ENCODE measurements at places on chromosomes 16 and 17.

- DNase-seq = no peak
Observed at GRCh38 chr16:87170310-87170709, 146.9 kb downstream of the C16orf95 start.

DNA sequence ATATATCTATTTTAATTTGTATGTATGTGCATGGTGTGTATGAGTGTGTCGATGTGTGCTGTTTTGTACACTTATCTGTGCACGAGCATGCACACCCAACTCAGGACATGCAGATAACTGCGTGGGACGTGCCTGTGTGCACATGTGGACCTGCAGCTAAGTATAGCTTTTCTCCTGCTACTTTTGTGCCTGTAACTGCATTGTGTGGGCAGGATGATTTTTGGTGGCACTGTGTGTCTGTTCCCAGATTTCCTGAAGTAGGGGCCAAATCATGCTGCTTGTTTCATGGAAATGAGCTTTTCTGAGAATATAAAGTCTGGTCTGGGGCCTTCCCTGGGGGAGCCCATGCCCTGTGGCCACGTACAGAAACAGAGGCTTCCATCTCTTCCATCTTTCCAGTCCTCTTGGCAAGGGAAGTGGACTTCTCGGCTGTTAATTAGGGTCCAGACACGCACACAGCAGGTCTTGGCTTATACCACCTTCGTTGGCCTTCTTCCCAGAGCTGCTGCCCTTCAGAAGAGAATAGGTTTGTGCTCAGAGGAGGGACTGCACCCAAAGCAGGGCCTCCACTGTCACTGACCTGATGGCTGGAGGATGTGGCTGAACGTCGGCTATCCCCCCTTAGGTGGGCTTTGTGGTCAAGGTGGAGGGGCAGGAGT is 30.2 kb downstream of the SPNS3 start:
- no peak for DNase-seq

DNA sequence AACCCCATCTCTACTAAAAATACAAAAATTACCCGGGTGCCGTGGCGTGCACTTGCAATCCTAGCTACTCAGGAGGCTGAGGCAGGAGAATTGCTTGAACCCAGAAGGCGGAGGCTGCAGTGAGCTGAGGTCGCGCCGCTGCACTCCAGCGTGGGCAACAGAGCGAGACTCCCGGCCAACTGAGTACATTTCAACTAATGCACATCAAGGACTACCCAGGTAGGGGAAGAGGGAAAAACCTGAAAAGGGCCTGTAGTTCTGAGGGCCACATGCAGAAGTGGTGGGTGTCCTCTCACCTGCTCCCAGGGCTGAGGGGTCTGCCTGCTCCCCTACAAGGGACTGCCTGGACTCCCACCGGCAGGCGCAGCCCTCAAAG is 584 bp upstream of the SLC16A5 start:
- DNase-seq = no peak

DNA sequence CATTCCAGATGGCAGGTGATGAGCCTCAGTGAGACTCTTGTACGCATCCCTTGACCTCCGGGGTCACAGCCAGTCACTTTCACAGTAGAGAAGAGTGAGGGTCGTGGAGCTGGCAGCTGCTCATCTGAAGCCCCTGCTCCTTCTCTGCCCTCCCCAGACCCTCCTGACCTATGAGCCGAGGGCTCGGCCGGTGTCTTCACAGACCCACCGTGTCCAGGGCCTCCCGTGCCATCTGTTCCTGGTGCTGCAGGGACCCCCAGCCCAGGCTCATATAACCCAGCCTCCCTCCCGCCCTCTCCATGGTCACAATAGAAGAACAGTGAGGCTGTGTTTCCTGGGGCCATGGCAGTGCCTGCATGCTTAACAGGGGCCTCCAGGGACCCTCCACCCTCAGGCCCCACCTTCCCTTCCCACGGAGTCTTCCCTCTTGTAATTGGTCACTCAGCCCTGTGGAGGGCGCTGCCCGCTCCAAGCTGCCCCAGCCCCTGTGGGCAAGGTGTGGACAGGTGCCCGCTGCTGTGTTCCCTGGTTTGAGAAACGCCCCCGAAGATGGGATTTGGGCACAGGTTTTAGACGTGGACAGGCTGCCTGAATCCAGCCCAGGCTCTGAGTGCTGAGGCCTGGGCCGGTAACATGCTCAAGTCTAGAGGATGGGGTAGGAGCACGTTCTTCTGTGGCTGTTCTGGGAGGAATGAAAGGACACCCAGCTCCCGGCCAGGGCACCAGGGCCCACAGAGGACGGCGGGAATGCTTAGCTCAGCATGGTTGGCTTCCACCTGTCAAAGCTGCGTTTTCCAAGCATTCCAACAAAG is 38.7 kb downstream of the ACSF3 start:
- no peak for DNase-seq

DNA sequence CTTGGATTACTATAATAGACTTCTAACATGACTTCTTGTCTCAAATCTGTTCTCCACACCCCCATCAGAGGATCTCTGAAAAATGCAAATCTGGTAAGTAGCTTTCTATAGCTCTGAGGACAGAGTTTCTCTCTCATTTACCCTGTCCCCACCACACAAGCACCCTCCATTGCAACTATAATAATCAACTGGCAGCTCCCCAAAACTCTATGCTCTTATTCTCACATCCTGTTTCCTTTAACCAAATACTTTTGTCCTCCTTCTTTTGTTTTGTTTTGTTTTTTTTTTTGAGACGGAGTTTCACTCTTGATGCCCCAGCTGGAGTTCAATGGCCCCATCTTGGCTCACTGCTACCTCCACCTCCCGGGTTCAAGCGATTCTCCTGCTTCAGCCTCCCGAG is 73.4 kb downstream of the HELZ start:
- DNase-seq = no peak

- no peak for DNase-seq
Observed at GRCh38 chr17:4010754-4011153, 46.5 kb upstream of the ATP2A3 start.

GRCh38 chr17:42783062-42783790 is 2.8 kb downstream of the WNK4 start:
- no peak for DNase-seq

GRCh38 chr16:61544165-61544564 is 492.1 kb downstream of the CDH8 start:
- DNase-seq = no peak

GRCh38 chr17:78044280-78044835 is 84.2 kb downstream of the TMC6 start:
- no peak for DNase-seq

DNA sequence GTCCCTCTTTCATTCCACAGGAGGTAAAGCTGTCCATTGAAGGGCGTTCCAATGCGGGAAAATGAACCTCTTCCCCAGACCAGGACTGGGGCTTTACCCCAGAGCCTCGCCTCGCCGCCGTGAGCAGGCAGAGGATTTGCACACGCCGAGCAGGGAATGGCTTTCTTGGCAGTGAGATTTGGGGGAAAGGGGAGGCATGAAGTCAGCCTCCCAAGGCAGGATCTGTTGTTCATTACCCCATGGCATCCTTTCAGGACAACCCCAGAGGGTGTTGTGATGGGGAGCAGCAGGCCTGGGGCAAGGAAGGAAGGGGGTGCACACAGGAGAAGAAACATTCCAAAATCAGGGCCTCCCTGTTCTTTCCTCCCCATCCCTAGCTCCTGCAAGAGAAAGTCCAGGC is 6.0 kb downstream of the ATXN1L start:
- no peak for DNase-seq

DNA sequence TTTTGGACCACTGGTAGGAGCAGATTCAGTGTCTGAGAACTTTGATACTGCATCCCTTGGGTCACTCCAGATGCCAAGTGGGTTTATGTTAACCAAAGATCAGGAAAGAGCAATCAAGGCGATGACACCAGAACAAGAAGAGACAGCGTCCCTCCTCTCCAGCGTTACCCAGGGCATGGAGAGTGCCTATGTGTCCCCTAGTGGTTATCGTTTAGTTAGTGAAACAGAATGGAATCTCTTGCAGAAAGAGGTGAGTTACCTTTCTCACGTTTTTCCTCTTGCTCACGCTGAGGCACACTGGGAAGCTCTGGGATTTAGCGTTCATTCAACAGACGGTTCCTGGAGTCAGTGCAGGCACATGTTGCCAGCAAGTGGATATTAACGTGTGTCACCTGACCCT is 58.0 kb downstream of the NUP88 start:
- DNase-seq = no peak

DNA sequence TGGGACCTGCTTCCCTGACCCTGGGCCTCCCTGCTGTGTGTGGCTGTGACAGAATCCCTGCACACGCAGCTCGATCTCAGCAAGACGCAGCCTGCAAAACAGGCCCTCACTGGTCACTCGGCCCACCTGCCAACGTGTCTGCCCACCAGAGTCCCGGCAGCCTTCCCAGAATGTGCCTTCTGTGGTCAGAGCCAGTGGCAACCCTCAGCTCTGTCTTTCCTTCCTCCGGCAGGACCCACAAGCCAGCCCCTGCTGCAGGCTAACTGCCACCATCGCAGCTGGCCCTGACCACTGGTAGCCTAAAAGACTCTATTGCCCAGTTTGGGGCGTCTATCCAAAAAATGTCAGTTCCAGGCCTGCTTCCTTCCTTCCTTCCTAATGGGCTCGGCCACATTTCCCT is 83.2 kb downstream of the LITAF start:
- no peak for DNase-seq

DNA sequence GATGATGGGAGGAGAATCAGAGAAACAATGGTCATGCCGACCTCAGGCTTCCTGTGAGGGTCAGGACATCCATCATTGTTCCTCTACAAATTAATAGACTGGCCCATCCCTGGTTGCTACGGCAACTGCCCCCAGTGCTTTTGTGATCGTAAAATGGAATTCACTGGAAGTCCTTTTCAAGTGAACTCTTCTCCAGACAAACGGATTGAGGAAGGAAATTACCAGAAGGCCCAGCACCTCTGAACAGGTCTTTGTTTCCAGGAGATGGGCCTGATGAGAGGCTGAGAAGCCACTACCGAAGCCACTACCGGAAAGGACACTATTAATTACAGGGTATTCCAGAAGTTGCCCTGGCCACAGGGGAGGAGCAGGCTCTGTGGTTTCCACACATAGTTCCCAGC is 126.0 kb downstream of the MGAT5B start:
- DNase-seq = no peak

GRCh38 chr17:22300177-22300576 is 607.9 kb downstream of the KCNJ18 start:
- DNase-seq = no peak

- DNase-seq = no peak
Observed at GRCh38 chr17:36550491-36551417, 6.0 kb downstream of the GGNBP2 start.

DNA sequence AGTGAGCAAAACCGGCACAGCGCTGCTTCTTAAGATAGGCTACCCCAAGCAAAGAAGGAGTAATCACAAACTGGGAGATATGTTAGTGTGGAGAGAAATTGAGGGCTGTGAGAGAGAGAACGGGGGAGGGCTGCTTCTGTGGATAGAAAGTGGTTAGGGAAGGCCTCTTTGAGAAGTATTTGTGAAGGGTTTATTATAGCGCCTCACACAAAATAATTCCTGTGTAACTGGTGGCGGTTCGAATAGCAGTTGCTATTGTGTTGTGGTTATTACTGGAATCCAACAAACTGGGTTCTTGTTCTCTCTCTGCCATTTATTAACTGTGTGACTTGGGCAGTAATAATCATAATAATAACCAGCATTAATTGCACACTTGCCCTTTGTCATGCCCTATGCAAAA is 9.2 kb upstream of the CISD3 start:
- no peak for DNase-seq

DNA sequence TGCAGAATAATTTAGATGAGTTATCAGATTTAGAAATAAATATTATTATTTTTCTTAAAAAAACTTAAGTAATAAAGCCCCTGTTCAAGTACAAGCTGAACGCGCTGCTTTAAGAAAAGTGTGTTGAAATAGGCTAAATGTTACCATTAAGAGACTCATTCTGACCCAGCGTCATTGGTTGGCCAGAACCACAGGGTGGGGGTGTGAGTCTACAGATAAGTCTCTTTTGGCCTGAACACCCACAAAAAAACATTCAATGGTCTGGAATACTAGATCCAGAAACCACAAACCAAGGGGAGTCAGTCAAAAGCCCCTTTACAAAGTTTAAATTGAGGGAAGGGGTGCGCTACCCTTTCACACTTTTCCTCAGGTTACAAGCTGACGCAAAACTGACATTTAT is 776.1 kb downstream of the KCNJ2 start:
- no peak for DNase-seq

DNA sequence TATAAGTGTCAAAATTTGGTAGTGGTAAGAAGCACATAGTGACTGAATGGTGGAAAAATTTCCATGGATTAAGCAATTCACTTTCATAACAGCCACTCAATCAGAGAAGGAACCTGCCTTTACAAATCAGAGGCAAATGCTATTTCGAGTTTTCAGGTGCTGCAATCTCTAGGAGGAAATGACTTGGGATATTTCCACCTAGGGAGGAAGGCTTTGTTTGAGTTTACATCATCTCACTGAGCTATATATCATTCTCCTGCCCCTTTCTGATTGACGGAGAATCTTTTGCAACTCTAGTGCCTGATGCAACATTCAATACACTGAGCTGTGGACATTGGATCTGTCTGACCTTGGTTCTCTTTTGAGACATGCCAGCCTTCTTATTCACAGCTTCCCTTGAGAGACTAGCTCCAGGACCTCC is 26.3 kb downstream of the MARCHF10 start:
- DNase-seq = no peak

GRCh38 chr17:69093279-69093789 is 32.6 kb upstream of the ABCA9 start:
- no peak for DNase-seq

DNA sequence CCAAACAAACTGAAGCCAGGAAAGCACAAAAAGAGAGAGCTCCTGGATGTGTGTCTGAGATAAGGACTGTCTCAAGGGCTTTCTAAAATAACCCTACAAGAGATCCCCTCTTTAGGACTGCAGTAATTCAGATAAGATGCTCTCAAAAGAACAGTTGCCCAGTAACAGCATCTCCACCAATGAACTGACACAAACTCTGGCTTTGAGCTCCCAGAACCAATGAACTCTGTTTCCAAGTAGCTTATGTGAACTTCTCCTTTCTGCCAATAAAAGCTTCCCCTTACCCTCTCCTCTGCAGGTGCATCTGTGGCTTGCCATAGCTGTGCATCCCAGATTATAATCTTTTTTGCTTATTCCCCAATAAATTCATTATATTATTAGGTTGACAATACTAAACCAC is 421.5 kb downstream of the SLC39A11 start:
- no peak for DNase-seq

DNA sequence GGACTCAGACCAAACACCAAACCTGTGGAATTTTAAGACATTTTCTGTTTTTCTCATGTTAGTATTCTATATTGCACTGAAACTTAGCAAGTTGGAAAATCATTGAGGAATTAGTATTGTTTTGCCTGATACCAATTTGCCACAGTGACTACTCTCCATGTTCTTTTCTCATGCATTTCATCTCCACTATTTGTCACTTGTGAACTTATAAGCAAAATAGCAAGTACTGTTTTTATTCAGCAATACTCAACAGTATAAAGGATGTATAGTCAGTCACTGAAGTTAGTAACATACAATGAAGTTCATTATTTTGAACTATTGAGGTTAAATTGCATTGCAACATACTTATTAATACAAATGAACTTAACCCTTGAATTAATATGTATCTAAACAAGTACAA is 5.8 kb upstream of the VPS35L start:
- DNase-seq = no peak

GRCh38 chr16:28279006-28279405 is 13.3 kb upstream of the SBK1 start:
- no peak for DNase-seq

Data from stimulated activated CD4-positive, alpha-beta T cell treated with anti-CD3 and anti-CD28 coated beads, TNF-alpha, amount 100 ng/mL, for 48 hours (primary cell).